Activated CD8-positive, alpha-beta memory T cell treated with anti-CD3 and anti-CD28 coated beads for 1 hour (primary cell): ENCODE measurements at places on chromosomes 6 and 20.

GRCh38 chr6:95244751-95245150 lies 332.6 kb upstream of the MANEA start:
- no peak for DNase-seq

- no peak for DNase-seq
Observed at GRCh38 chr20:33277471-33278441, 5.3 kb upstream of the BPIFB1 start.

GRCh38 chr6:18465410-18466154 lies 78.4 kb downstream of the RNF144B start:
- DNase-seq = no peak

DNA sequence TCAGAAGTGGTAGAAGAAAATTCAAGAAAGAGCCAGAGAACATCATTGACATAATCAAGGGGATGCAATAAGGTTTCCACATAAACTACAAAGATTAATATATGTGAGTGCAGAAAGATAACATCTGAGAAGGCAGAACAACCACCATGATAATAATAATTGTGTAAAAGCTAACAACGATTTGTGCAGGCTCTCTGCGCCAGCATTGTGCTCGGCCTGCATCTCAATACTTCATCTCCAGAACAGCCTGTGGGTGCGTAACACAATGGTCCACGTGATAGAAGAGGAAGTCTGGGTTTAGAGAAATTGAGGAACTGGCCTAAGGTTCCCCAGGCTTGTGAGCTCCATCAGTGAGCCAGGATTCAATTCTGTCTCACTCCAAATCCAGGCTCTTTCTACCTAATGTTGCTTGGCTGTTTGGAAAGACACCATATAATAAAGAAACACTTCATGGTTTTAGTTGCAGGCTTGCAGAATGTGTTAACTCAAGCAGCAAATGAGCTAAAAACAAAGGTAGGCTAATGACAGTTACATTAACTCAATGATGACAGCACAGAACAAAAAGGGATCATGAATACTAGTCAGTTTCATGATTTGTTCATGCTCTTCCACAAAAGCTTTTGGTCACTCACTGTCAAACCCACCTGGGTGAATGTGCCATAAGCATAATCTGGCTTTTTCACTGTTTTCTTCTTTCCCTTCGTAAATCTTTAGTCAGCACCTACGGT lies 71.2 kb downstream of the LY86 start:
- DNase-seq = no peak

DNA sequence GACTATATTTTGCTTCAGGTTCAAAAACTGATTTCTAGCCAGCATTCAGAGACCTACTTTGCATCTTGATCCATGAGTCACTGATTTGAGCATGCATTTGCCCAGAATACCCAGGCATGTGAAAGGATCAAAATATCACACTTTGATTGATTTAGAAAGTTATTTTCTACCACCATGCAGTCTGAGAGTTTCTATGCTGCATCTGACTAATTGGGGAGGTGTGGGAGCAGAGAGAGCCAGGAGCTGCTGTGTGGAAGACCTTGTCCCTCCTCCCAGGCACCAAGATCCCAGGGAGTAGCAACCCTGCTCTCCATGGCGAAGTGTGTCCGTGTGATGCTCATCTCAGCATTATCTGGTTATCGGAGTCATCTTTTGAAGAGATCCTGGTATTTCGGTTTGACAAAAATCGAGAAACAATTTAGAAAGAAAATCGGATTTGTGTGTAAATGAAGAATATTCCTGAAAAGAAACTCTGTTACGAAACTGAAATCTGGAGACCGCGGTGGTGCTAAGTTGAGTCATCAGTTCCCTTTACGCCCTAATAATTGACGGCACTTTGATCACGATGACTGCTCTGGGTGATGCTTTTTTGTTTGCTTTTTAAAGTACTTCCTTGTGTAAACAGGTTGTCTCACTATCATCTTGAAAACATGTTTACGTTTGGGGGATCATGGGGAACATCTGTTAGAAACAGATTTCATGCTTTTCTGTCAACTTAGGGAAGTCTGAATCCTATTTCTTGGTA lies 193.4 kb downstream of the BACH2 start:
- no peak for DNase-seq

- DNase-seq = no peak
Observed at GRCh38 chr20:41645372-41645771, 27.2 kb upstream of the CHD6 start.

GRCh38 chr6:5478380-5478779 lies 217.1 kb downstream of the FARS2 start:
- DNase-seq = no peak

GRCh38 chr6:125816828-125817280 lies 26.1 kb downstream of the NCOA7 start:
- no peak for DNase-seq

- no peak for DNase-seq
Observed at GRCh38 chr6:154261688-154262397, 94.8 kb downstream of the IPCEF1 start.

DNA sequence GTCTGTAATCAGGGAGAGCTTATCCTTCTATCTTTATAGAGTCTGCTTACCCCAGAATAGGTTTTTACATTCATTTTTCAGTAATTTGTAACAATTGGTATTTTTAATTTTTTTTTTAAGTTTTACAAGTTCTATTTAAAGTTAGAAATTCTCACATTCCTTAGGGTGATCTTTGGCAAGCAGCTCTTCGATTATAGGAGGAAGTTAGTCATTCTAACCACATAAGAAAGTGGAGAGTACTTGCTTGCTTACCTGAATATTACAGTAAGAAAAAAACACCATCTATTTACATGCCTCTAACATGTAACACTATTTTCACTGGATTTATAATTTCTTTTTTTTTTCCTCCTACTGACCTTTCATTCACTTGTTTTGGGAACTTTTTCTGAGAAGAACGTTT lies 6.7 kb downstream of the TSHZ2 start:
- DNase-seq = no peak

DNA sequence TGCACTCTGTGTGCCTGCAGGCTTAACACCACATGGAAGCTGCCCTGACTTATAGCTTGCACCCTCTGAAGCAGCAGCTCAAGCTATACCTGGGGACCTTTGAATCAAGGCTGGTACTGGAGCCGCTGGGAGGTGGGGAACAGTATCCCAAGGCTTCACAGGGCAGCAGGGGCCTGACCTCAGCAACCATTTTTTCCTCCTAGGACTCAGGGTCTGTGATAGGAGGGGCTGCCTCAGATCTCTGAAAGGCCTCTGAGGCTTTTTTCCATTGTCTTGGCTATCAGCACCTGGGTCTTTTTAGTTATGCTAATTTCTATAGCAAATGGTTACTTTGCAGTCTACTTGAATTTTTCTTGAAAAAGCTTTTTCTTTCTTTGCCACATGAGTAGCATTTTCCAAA lies 80.2 kb upstream of the OPRM1 start:
- no peak for DNase-seq

- no peak for DNase-seq
Observed at GRCh38 chr6:168996356-168996625, 257.4 kb downstream of the THBS2 start.

DNA sequence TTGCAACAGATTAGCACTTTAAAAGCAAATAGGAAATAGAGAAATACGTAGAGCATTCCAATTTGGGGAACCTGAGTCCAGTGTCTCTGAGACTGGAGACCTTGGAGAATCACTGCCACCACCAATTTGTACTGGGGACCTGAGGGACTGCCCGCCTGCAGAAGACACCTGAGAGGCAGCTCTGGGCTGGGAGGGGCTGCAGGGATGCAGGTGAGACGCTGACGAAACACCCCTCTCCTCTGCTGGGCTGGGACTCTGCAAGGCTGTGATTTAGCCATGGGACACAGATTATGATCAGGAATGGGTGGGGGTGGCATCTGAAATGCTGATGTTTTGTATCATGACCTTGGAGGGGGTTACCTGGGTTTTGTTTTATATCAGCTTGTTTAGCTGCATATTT lies 7.0 kb upstream of the APMAP start:
- no peak for DNase-seq

DNA sequence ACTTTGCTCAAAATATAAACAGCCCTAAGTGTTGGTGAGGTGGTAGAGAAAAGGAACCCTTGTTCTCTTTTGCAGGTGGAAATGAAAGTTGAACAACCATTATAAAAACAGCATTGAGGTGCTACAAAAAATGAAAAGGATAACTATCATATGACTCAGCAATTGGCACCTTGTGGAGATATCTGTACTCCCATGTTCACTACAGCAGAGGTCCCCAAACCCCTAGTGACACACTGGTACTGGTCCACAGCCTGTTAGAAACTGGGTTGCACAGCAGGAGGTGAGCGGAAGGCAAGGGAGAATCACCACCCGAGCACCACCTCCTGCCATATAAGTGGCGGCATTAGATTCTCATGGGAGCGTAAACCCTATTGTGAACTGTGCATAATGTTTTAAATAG lies 267.4 kb upstream of the THEMIS start:
- no peak for DNase-seq

GRCh38 chr6:138724015-138724414 lies 49.6 kb upstream of the CCDC28A start:
- no peak for DNase-seq

- peak; percentile 9 for DNase-seq
Observed at GRCh38 chr6:158605266-158605878, 39.2 kb downstream of the DYNLT1 start.

DNA sequence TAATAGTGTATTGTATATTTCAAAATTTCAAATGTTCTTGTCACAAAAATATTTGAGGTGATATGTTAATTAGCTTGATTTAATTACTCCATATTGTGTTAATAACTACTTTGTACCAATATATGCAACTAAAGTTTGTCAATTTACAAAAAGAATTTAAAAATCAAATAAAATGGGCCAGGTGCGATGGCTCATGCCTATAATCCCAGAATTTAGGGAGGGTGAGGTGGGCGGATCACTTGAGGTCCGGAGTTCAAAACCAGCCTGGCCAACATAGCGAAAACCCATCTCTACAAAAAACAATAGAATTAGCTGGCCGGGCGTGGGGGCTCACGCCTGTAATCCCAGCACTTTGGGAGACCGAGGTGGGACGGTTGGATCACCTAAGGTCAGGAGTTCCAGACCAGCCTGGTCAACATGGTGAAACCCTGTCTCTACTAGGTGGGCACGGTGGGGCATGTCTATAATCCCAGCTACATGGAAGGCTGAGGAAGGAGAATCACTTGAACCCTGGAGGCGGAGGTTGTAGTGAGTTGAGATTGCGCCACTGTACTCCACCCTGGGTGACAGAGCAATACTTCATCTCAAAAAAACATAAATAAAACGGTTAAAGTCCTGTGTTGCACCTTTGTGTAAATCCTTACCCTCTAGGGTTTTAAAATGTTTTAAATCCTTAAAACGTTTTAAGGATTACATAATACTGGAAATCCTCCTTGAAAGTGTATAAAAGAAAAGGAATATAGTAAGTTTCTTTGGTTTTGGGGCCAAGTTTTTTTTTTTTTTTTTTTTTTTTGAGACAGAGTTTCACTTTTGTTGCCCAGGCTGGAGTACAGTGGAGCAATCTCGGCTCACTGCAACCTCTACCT lies 4.0 kb downstream of the HSPA1B start:
- no peak for DNase-seq

- no peak for DNase-seq
Observed at GRCh38 chr20:62987114-62987513, 19.6 kb downstream of the BHLHE23 start.

- no peak for DNase-seq
Observed at GRCh38 chr6:115474443-115475041, 586.1 kb downstream of the FRK start.

GRCh38 chr6:11595903-11596302 lies 58.4 kb downstream of the TMEM170B start:
- no peak for DNase-seq

GRCh38 chr6:154991207-154991606 lies 3.9 kb upstream of the TIAM2 start:
- no peak for DNase-seq

DNA sequence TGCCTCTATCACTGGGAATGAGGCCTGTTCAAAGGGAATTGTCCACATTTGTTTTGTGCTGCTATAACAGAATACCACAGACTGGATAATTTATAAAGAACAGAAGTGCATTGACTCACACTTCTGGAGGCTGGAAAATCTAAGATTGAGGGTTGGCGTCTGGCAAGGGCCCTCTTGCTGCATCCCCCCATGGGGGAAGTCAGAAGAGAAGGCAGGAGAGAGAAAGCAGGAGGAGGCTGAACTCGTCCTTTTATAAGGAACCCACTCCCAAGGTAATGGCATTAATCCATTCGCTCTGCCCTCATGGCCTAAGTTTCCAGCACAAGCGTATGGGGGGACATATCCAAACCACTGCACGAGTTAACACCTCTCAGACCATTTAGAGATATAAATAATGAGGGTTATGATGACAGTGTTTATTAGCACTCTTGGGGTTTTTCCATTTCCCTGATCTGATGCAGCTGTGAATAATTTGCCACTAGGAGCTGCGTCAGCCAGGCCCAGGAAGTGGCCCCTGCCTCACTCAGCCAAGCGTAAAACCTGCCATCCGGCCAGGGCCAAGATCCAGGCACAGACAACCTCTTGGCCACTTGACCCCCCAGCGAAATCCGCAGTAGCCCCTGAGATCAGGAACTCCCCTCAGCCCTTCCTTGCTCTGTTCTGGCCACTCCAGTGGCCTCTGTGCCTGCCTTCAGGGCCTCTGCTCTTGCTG lies 14.2 kb upstream of the SLCO4A1 start:
- DNase-seq = no peak

DNA sequence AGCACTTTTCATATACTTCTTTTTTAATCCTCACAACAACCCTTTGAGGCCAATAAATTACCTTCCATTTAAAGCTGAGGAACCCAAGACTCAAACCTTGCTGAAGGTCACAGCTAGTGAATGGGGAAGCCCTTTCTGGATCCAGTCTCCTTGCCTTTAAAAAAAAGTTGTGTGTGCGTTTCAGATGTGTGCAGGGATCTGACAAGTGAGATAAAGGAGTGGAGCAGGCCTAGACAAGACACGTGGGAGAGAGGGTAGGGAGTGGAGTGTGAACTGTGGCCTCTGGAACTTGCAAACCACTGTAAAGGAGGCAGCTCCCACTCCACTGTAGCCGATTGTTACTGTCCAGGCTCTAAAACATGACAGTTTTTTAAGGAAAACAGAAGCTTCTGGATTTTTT lies 1.9 kb downstream of the KLHL32 start:
- DNase-seq = no peak

DNA sequence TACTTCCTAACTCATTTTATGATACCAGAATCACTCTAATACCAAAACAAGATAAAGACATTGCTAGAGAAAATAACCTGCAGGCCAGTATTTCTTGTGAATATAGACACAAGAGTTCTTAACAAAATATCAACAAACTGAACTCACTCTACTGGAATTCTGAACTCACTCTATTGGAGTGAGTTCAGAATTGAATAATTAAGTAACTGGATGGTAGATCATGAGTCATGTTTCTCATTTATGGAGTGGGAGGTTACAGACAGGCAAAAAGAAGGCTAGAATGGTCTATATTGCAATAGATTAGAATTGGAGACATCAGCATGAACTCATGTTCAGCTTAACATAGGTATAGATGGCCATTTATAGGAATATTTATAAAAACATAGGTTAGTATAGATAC lies 26.6 kb upstream of the C6orf58 start:
- no peak for DNase-seq

GRCh38 chr6:29976588-29977424 lies 34.5 kb downstream of the HLA-A start:
- DNase-seq = peak; percentile 15
